Dermis lymphatic vessel endothelial cell (primary cell): ENCODE measurements at places on chromosomes 1 and 21. TPM values are rescaled to one million over a fixed set of nuclear protein-coding genes. Genes with fewer than 3 reads are reported as not detected.

Gene TENT5C
- total RNA-seq: 0.69 and 1.7 TPM in 2 replicates

Gene SIPA1L2
- 11.6 and 24.1 TPM in 2 replicates for total RNA-seq

Gene APCS
- total RNA-seq: not detected in 2 replicates

Gene VWA5B1
- total RNA-seq: not detected in 2 replicates

Gene LCE1E
- not detected in 2 replicates for total RNA-seq

Gene FUCA1
- 12.8 and 15.1 TPM in 2 replicates for total RNA-seq

Gene GREM2
- not detected in 2 replicates for total RNA-seq

Gene KLHDC9
- total RNA-seq: 0.95 and 1.6 TPM in 2 replicates

Gene CFAP126
- total RNA-seq: not detected in 2 replicates

Gene PAPPA2
- under 0.01 and 0.09 TPM in 2 replicates for total RNA-seq

Gene C4BPA
- not detected in 2 replicates for total RNA-seq

Gene HES3
- total RNA-seq: not detected in 2 replicates

Gene TP73
- total RNA-seq: not detected in 2 replicates

Gene TNFRSF14
- 76.1 and 161 TPM in 2 replicates for total RNA-seq

Gene BSND
- total RNA-seq: not detected in 2 replicates

Gene ST6GALNAC3
- 57.8 and 110 TPM in 2 replicates for total RNA-seq

Gene IQCC
- total RNA-seq: 0.87 and 1.2 TPM in 2 replicates

Gene CD101
- 0.76 and 0.95 TPM in 2 replicates for total RNA-seq
